ENCODE measurements at places on chromosomes 4 and X. TPM values are rescaled to one million over a fixed set of nuclear protein-coding genes. Genes with fewer than 3 reads are reported as not detected.

Gene CLNK
- 0.34 TPM for polyA plus RNA-seq

Gene CFAP47
- not detected for polyA plus RNA-seq

DNA sequence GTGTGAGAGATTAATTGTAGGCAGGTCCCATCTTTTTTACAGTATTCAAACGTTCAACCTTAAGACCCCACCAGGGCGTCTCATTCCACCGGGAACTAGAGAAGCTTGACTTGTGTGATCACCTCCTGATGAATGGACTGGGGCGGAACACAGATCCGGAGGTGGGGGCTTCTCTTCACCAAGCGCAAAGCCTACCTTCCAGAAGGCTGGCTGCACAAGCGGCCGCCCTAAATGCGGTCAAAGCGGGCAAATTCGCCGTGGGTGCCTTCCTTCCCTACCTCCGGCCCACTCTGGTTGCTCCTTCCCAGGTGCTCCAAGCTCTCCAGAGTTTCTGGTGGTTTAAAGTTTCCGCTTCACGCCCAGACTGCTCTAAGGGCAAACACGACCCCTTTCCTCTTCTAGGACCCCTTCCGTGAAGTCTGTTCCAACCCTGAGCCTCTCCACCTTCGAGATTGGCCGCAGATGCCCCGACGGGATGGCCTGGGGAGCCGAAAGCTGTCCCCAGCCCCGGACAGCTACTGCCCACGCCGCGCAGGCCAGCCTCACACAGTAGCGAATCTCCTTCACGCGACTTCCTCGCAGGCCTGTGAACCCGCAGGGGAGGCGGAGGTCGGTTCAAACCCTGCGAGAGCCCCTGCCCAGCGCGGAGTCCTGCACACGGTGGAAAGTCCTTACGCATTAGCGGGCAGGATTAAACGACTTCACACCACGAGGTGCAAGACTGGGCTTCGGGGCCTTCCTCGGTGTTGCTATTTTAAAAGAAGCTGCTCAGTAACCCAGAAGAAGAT is 1.6 kb upstream of the WWC2 start:
- DNase-seq: no peak

GRCh38 chr4:107098401-107098800 is 62.3 kb upstream of the DKK2 start:
- no peak for DNase-seq

DNA sequence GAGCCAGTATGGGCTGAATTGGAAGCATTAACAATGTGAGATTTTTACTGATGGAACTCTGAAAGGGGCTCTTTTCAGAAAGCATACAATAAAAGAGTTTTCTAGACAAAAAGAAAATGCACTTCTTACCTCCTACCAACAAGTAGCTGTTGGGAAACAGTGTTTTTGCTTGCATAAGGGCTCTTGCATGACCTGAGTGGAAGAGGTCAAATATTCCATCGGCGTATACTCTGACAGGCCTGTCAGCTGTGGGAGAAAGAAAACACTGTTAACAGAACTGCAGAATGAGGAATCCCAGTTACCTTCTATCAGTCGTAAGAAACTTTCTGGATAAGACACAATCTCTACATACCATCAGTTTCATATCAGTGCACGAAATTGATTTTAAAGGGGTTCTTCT is 39.5 kb downstream of the PCYT1B start:
- DNase-seq: no peak

Measured in forelimb muscle (tissue), 1 donor.